ENCODE measurements at places on chromosomes 2 and 18.

- no peak for DNase-seq
Measured at GRCh38 chr18:78805840-78806239, 173.8 kb upstream of the SALL3 start.

- DNase-seq: no peak
Measured at GRCh38 chr2:43707255-43708015, 31.2 kb upstream of the C1GALT1C1L start.

DNA sequence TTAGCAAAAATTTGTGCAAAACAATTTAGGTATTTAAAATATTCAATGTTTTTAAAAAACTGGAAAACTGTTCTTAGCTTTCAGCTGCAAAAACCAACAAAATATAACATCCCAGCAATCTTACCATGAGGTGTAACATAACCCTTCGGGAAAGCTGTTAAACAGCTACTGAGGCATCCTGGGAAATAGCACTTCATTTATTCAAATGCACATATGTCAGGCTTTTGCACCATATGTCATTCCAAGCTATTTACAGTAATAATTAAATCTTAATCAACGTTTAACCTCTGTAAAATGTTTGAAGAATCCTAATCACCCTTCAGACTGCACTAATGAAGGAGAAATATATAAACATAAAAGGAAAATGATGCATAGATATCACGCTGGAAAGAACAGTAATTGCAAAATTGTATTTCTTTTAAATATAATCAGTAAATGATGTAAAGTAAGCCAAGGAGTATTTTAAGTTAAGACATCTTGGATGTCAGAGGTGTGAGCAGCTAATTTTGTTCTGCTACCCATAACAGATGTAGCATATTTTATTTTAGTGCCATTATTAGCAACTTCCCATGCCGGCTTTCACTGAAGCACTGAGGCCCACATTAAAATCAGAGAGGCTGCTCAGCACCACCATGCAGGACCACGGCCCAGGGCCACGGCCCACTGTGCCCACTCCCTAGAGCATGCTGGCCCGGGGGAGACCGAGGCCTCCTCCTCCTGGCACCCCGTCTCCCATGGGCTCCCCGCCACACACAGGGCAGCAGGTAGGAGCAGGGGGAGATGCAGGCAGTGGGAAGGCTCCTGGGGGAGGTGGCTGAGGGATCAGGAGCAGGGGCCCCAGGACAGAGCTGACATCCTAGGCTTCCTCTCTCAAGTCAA is 30.9 kb downstream of the EMX1 start:
- no peak for DNase-seq

- DNase-seq: no peak
Measured at GRCh38 chr2:22487541-22487940, 897.4 kb upstream of the KLHL29 start.

- no peak for DNase-seq
Measured at GRCh38 chr18:54261894-54262293, 7.4 kb upstream of the POLI start.

GRCh38 chr2:234252772-234253171 is 202.3 kb downstream of the SPP2 start:
- DNase-seq: no peak

DNA sequence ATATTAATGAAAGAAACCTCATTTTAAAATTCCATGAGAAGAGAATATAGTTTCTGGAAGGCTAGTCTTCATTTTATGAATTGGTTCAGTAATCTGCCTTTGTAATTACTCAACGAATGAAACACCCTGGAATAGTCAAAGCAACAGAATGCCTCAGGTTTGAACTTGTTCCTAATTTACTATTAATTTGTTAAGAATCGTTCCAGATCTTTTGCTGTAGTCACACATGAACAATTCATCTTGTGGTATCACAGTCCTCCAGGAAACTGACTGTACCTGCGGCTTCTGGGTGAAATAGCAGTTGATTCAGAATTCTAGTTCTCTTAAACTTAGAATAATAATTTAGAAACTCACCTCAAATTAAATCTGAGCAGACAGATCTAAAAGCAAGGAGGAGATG is 282.7 kb upstream of the MAP2 start:
- no peak for DNase-seq

Data from RWPE2 (cell line).